EL (cell line): ENCODE measurements at places on chromosomes 12 and 14.

- peak; percentile 56 for DNase-seq
Observed at GRCh38 chr14:100263141-100263540, 24.2 kb downstream of the YY1 start.

DNA sequence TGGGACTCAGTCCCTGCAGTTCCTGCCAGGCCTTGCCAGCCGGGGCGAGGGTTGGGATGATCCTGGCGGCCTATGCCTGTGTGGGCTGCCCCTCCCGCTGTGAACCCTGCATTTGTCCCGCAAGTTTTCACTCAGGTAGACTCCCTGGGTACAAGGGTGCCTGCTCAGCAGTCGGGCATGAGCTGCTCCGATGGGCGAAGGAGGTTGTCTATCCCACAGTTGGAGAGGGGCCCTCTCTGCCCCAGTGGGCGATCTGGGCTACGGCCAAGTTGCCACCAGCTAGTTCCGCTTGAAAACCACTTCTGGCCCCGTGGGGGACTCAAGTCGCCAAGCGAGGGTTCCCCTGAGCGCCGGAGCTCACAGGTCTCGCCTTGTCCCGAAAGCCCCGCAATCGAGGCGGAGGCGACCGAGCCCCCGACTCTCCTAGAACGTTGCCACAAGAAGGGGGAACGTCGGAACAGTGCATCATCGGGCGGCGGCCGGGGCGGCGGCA lies 365 bp upstream of the TPI1 start:
- DNase-seq, result no peak

DNA sequence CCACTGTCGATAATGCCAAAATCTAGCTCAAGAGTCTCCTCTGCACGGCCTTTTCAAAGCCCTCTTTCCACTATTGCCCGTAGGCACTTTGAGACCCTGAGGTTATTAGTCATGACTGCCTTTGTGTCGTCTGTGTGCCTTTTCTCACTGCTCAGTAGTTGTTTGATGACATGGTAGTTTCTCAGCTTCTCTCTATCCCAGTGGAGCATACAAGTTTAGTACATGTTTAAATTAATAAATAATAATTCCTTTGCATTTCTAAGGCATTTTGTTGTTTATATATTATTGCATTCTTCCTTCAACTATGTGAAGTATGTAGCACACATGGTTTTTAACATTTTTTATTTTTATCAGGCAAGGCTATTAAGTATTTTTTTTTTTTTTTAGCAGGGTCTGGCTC lies 458.1 kb downstream of the PCNX1 start:
- DNase-seq, result peak; percentile 74

DNA sequence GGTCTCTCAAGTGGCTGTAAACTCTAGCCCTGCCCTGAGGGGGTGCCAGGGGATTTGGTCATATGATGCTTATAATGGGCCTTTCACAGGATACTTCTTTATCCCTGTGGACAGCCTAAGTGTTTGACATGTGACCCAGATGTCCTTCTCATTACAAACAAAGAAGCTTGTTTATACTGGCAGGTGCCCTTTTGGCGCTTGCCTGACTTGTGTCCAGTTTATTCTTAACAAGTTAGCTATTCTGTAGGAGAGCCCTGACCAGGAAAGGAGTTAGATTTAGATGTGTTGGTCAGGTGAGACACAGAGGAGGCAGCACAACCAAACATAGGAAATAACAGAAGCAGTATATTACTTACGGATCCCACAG lies 51.9 kb downstream of the CCDC91 start:
- no peak for DNase-seq

- no peak for DNase-seq
Observed at GRCh38 chr14:95536671-95537070, 1.8 kb downstream of the GLRX5 start.

DNA sequence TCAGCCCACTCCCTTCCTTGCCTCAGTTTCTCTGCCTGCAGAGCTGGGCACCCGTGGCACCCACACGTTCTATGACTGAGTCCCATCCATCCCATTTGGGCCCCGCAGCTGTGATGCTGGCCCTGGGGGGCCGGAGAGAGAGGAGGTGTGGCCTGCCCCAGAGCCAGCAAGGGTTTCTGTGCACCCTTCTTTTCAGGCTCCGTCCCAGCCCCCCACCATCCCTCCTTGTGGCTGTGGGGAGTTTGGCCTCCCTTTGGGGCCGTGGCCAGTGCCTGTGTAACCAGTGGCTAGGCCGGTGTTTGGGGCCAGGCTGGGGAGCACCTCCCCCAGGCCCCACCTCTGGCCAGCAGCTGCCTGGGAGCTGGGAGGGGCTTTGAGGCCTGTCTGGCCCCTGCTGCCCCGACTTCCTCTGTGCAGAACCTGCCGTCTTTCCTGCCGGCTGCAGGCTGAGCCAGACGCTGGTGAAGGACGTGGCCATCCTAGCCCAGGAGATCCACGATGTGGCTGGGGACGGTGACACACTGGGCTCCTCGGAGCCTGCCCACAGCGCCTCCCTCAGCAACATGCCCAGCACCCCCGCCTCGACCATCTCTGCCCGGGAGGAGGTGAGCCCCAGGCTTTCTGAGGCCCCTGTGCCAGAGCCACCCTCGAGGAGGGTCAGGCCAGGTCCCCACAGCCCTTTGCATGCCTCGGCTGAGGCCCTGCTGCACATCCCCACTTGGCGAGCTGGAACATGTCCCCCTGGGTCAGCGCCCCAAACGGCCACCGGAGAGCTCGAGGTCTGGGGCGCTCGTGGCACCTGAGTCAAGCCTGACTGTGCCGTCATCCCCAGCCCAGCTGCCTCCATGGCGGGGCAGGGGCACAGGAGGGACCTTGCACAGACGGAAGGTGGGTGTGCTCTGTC lies 27.7 kb downstream of the CEP170B start:
- no peak for DNase-seq

DNA sequence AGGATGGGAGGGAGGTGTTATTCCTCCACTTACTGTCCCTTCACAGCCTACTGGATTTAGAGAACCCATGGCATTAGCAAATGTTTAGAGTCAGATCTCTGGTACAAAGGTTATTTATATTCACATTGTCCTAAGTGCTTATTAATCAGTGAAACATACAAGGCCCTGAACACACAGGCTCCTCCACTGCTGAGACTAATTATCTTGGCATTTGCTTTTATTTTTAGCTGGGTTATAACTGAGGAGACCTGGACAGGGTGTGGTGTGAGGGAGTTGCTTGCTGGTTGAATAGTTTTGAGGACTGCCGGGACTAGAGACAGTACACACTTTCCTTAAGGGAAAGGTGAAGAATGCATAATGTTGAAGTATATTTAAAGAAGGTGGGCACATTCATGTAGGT lies 77.5 kb downstream of the FIGNL2 start:
- DNase-seq, result no peak

DNA sequence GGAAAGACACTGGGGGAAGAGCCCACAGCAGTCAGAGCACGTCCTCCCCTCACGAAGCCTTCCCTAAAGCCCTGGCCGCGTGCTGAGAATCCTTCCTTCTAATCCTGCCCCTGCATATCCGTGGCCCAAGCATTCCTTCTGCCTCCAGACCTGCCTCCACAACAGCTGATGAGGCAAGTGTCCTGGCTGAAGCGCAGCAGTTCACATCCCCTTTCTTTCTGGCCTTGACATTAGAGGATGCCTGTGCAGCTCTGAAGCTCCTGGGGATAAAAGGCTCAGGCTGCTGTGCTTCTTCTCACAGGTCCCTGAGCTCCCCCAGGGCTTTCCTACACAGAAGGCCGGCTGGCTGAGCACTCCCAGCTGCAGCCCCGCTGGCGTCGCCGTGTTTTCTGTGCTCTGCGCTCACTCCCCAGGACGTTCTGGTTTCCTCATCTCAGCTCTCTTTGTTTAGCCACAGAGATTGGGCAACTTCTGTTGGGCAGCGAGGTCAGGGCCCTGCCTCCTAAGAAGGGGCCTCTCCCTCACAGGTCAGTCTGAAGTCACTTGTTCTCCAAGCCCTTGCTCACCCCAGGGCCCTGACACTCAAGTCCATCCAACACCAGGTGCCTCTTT lies 45.8 kb downstream of the NINJ2 start:
- DNase-seq, result no peak
